Esophagus squamous epithelium (tissue), 5 donors: ENCODE measurements at places on chromosomes 5 and 9. TPM values are rescaled to one million over a fixed set of nuclear protein-coding genes. Genes with fewer than 3 reads are reported as not detected.

Gene ADAMTS12
- total RNA-seq: 0.76 TPM

GRCh38 chr9:81312346-81312745, 377.0 kb downstream of the TLE1 start:
- DNase-seq: no peak

- no peak for DNase-seq
These were observed 330.3 kb downstream of the MLLT3 start for GRCh38 chr9:20292002-20292401.

GRCh38 chr5:142807372-142807911, 37.3 kb downstream of the ARHGAP26 start:
- DNase-seq: no peak

GRCh38 chr5:159451197-159452052, 121.1 kb upstream of the IL12B start:
- DNase-seq: no peak

GRCh38 chr9:132543960-132544359, 38.4 kb upstream of the BARHL1 start:
- DNase-seq: no peak
